Stimulated activated CD8-positive, alpha-beta memory T cell treated with anti-CD3 and anti-CD28 coated beads, Interleukin-2, amount 100 ng/mL, for 48 hours (primary cell): ENCODE measurements at places on chromosomes 11 and 22.
A peak's percentile ranks its signal among the peaks of the same experiment; 100 is the strongest.

GRCh38 chr11:131483877-131484276, 113.5 kb downstream of the NTM start:
- DNase-seq: no peak

GRCh38 chr11:118046051-118046963, 30.6 kb upstream of the TMPRSS4 start:
- no peak for DNase-seq

DNA sequence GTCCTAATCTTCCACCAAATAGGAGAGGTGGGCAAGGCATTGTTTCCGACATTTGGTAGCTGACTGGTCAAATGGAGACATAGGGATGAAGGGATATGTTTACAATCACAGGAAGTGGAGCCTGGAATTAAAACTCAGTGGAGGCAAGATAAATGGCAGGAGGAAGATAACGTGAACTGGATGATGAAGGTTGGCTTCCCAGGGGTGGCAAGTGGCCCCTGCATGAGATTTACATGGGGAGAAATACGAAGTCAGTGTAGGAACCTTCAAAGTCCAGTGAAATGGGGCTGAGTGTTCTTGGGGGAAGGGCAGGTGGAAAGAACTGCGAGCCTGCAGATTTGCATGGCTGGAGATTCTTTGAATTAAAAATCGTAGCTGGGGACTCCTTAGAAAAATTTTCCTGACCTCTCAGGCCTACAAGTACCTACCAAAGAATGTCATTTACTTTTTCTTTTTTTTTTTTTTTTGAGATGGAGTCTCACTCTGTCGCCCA, 724 bp upstream of the FOXRED2 start:
- no peak for DNase-seq

DNA sequence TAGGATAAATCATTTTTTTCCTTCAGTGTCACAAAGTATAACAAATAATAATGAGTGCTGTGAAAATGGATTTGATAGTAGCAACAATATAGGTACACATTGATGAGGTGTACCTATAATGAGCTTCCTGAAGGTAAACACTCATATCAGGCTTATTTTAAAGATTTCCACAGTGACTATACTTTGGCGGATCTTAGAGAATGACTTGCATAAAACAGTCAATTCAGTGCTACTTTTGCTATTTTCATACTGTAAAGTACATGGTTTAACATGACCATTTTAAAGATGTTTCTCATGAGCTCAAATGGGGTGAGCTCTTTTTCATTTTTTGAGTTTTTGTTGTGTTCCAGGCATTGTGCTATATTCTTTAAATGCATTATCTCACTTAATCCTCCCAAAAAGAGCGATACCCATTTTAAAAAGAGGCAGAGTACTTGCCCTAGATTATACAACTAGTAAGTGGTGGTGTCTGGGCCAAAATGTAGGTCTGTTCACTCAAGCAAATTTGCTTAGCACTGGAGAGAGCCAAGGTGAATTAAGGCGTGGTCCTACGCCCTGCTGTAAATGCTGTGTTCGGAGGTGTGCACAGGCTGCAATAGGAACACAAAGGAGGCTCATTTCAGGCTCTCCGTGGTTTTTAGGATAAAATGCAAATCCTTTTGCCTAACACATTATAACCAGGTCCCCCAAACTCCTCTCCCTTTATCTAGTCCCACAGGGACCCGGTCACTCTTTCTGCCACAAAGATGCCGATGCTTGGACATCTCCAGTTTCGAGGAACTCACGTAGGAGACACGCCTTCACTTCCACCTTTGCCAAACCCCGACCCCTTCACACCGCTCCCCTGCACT, 617 bp upstream of the ALKBH3 start:
- DNase-seq: no peak

- DNase-seq: no peak
Measured at GRCh38 chr11:80443177-80443576, 1002.3 kb upstream of the TENM4 start.

GRCh38 chr11:88404391-88404790, 66.9 kb upstream of the CTSC start:
- no peak for DNase-seq

- DNase-seq: no peak
Measured at GRCh38 chr11:28139841-28140415, 31.7 kb downstream of the METTL15 start.

- DNase-seq: no peak
Measured at GRCh38 chr11:12175694-12176241, 65.4 kb downstream of the MICAL2 start.

- no peak for DNase-seq
Measured at GRCh38 chr11:1009991-1010390, 26.5 kb downstream of the MUC6 start.

GRCh38 chr22:23828800-23829680, 9.8 kb downstream of the DERL3 start:
- DNase-seq: no peak

DNA sequence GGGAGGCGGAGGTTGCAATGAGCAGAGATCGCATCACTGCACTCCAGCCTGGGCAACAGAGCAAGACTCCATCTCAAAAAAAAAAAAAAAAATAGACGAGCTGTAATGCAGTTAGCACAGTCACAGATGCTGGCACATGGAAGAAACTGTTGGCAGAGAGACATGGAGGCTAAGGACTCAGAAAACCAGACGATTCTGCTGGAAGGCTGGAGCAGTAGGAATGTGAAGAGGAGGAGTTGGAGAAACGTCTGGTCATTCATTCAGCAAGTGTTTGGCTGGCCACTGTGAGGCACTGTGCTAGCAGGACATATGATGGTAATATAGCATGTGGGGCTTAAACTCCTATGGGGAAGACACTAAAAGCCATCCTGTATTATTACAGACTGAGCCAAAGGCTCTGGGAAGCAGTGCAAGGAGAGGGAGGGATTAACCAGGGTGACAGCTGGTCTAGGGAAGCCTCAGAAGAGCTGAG, 5.0 kb downstream of the UQCR10 start:
- DNase-seq: no peak

GRCh38 chr22:25883482-25884033, 141.6 kb downstream of the MYO18B start:
- DNase-seq: no peak

DNA sequence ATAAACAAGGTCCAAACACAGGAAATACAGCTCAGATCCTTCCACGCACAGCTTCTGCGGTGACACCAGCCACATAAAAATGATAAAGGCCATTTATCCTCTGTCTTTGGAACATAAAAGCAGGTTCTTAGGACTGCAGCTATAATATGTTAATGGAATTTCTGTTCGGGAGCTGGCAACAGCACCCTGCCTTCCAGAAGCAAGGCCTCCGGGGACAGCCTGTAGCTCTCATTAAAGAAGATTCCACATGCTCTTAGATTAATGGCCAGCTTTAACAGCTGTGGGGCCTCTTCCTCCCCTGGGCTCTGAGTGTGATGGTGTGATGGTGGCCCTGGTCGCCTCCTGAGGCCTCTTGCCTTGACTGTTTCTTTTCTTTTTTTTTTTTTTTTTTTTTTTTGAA, 137.3 kb downstream of the CACNA1I start:
- DNase-seq: no peak

GRCh38 chr22:40877488-40877887, 15.6 kb upstream of the DNAJB7 start:
- no peak for DNase-seq

GRCh38 chr11:106121570-106122320, 44.3 kb downstream of the AASDHPPT start:
- no peak for DNase-seq

GRCh38 chr11:78380615-78381051, 37.0 kb downstream of the GAB2 start:
- no peak for DNase-seq

GRCh38 chr11:10208131-10208575, 85.9 kb downstream of the SBF2 start:
- DNase-seq: no peak

GRCh38 chr11:77038825-77039326, 4.7 kb downstream of the B3GNT6 start:
- DNase-seq: no peak

- peak; percentile 55 for DNase-seq
Measured at GRCh38 chr11:20363500-20364340, at the start of gene HTATIP2. TSS of gene HTATIP2 (plus strand) at chr11:20363714. CDS start at chr11:20364238, 524 bp downstream.

DNA sequence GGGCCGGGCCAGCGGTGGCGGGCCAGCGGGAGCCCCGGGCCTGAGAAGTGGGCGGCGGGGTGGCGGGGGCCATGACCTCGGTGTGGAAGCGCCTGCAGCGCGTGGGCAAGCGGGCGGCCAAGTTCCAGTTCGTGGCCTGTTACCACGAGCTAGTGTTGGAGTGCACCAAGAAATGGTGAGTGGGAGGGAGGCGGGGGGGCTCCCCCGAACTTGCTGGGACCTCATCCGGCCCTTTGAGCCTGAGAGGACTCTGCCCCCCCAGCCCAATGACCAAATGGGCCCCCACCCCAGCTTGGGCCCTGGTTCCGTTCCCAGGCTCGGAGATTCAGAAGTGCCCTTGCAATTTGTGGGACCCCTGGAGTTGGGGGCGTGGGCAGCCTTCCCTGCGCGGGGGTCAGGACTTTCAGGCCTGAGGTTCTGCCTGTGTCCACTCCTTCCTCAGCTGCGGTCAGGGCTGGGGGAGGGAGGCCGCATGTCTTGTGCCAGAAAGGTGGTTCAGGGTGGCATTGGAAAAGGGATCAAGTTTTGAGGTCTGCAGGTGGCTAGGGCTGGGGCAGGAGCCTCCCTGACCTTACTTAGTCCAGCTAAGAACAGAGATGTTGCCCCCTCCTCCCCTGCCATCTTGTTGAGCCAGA, 496 bp downstream of the EHBP1L1 start:
- DNase-seq: no peak

GRCh38 chr11:94543695-94544645, at the start of gene FUT4:
TSS of gene FUT4 (plus strand) at chr11:94543921. CDS start at chr11:94544134, 213 bp downstream.
- DNase-seq: peak; percentile 65

DNA sequence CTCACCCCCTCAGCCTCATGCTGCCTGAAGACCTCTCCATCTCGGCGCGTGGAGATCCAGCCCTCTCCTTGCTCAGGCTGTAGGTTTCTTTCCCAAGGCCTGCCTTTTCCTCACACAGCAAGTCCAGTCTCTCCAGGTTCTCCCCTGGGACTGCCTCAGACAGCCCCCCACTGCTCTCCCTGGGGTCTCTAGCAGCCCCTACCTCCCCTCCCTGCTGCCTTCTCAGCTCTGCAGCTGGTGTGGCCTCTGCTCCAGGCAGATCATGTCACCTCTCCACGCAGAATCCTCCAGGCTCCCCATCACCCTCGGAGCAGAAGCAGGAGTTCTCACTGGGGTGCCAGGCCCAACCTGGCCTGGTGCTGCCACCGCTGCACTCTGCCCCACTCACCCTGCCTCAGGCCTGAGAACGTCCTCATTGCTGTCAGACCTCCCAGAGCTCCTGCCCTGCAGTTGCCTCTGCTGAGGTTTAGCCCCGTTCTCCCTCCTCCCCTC, 15.2 kb downstream of the SMARCB1 start:
- DNase-seq: no peak

GRCh38 chr11:37948258-37948657, 1350.2 kb upstream of the RAG2 start:
- no peak for DNase-seq

GRCh38 chr22:27163162-27164137, 506.1 kb downstream of the MIAT start:
- no peak for DNase-seq

- DNase-seq: no peak
Measured at GRCh38 chr11:97548280-97548679, 1158.5 kb downstream of the JRKL start.

DNA sequence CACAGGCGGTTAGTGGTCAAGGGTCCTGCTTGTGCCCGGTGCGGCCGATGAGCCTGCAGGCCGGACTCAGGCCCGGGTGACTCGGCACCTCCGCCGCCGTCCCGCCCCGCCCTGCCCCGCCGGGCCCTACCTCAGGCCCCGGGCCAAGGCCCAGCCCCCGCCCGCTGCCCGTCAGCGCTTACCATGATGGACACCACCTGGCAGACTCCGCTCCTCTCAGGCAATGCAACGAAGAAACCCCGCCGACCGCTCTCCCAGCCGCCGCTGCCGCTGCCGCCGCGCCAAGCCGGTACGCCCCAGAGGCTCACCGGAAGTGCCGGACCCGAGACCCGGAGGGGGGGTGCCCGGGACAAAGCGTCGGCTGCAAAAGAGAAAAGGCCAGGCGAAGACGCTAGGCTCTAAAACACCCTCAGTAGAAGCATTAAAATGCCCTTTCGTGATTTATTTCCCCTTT, at the start of gene UFD1:
Gene UFD1 (minus strand): TSS at position 293 of the 454 bp plus-strand sequence. CDS start 108 bp downstream, at position 185.
- peak; percentile 72 for DNase-seq

DNA sequence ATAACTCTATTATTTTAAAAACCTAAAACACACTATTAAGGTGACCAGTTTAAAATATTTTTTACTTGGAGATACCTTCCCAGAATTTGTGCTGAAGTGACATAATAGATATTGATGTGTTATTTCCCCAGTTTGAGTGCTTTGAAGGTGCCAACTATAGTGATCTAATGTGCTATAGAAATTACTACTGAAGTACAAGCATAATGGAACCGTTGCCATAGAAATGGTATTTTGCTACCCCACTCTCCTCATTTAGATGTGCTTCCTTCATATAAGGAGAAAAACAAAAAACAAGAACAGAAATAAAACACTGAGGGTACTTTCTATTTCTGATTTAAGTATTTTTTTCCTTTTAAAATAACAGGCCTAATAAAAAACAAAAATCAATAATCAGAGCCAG, 19.2 kb downstream of the DDI1 start:
- DNase-seq: no peak

DNA sequence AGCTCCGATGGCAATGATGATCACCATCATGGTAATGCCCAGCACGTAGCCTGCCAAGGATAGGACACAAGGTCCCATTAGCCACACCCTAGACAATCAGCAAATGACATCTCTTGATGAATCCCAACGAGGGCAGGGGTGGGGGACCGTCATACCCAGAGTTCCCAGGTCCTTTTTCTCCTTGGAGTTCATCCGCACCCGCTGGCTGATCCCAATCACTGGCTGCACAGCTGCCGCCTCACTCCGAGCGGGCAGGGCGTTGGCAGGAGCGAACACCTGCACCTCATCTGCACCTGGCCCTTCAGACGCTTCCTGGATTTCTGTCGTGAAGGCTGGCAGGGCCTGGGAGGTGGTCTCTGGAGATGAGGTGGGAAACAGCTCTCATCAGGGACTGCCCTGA, 2.9 kb downstream of the PIK3IP1 start:
- DNase-seq: no peak

DNA sequence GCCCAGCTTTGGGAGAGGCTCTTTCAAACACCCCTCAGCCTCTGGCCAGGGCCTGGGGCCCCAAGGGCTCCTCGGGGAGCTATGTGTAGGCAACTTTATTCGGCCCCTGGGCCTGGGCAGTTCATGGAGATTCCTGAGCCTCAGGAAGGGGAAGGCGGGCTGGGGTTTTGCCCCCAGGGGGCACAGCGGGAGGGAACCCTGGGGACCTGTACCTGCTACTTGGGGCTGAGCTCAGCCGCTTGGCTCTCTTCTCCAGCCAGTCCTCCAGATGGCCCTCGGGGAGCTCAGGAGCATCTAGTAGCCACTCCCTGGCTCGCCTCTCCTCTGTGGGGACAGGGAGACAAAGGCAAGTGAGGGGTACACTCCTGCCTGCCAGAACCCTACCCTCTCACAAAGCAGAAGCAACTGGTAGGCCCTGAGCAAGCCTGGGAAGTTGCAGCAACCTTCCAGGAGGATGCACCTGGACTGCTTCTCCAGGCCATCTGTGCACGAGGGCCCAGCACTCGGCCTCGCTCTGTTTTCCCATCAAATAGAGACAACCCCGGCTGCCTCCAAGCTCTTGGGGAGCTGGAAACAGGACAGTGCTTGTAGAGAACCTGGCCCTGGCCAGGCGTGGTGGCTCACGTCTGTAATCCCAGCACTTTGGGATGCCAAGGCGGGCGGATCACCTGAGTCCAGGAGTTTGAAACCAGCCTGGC, 18.5 kb downstream of the CABP7 start:
- no peak for DNase-seq
